ENCODE measurements at places on chromosomes 7 and 10. TPM values are rescaled to one million over a fixed set of nuclear protein-coding genes. Genes with fewer than 3 reads are reported as not detected.

STK32C gene
- 4.5 TPM for total RNA-seq

DNA sequence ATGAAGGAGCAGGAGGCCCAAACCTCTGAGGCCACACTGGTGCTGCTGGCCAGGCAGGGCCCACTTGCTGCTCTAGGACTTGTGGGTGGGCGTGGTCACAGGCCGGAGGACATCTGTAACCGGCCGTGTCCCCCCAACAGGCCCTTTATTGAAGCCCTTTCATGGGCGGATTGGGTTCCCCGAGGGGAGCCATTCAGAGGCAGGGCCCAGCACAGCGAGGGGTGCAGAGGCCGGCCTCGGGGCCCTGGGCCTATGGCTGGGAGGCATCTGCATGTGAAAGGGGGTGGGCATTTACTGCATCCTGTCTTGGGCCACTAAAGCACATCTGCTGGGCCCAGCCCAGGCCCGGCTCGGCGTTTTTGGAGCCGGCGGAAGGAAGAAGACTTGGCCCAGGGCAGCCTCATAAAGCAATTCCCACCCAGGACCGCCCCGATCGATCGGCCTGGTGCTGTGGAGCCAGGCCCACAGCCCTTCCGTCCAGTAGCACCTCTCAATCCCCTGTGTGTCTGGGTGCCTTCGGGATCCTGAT, 8.4 kb downstream of the LHPP start:
- DNase-seq: no peak

C10orf67 gene
- total RNA-seq: not detected

CALHM2 gene
- 5.8 TPM for total RNA-seq

GRCh38 chr10:95728526-95728925, 27.4 kb upstream of the ENTPD1 start:
- DNase-seq: no peak

GRCh38 chr7:79523436-79523835, 70.0 kb upstream of the MAGI2 start:
- no peak for DNase-seq

- no peak for DNase-seq
Measured at GRCh38 chr10:104220522-104220921, 11.6 kb downstream of the CFAP43 start.

DNA sequence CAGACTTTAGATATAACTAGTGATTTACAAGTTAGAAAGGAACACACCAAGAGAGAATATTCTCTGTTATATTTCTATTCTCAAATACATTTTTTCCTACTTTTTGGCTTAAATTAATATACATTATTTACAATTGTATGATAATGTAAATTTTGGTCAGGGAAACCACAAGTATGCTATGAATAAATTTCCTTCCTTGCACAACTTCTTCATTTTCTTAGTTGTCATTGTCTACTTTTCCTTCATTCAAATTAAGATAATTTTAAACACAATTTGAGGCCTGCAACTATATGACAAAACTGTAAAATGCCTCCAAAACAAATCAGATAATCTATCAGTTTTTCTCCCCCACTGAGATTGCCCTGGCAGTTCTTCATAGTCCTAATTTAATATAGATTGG, 131.3 kb downstream of the CDK14 start:
- DNase-seq: no peak

- DNase-seq: no peak
Measured at GRCh38 chr7:20395104-20395503, 64.4 kb downstream of the ITGB8 start.

- no peak for DNase-seq
Measured at GRCh38 chr7:17336168-17336567, 37.7 kb downstream of the AHR start.

MSMB gene
- total RNA-seq: not detected

DNA sequence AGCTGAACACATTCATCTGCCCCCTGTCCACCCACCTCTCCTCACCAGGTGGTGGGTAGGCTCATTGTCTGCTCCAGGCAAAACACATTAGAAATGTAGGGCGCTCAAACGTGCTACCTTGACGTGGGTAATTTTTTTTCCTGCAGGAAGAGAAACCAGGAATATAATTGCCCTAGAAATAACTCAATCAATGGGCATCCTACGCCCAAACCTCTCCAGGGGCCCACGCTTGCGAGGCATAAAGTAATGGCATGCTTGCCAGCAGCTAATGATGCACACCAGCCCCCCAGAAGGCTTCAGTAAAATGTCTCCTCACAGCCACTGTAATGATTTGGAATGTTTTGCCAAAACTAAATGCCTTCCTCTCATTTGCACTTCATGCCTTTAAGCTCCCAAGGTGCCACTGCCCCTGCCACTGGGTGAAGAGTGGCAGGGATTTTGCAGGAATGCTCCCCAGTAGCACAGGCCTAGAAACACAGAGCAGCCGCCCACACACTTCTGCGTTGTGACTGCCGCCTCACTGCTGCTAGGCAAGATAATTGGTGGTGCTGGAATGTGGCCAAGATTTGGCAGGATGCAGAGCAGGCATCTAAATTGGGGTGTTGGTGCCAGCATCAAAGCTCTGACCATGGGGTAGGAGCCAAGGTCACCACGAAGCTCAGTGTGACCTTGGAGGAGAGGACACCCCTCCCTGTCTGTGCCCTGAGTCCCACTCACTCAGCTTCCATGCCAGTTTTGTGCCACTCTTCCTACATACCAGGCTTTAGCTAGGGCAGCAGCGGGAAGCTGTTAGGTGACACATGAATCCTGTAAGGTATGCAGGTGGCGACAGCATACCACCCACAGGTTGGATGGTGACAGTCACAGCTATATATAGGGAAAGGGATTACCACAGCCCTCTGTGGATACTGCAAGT, 48.7 kb upstream of the PPP1R3C start:
- no peak for DNase-seq

EFCAB10 gene
- not detected for total RNA-seq

DDX56 gene
- 60.0 TPM for total RNA-seq

GRCh38 chr7:139152149-139152548, 42.6 kb upstream of the ZC3HAV1 start:
- DNase-seq: no peak

DNA sequence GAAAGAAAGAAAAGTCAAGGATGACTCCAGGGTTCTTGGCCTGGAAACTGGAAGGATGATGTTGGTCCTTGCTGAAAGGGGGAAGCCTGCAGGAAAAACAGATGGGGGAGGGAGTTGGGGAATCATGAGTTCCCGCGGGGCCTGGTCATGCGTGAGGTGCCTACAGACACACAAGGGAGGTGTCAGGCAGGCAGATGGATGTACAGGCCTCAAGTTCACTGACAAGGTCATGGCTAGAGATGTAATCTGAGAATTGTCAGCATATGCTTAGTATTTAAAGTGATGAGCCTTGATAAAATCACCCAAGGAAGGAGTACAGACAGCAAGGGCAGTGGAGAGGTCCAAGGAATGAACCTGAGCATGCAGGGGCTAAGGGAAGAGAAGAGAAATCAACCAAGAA, 46.8 kb downstream of the DLG5 start:
- DNase-seq: no peak

- DNase-seq: no peak
Measured at GRCh38 chr7:93178213-93178612, 30.0 kb upstream of the SAMD9L start.

NKX6-2 gene
- not detected for total RNA-seq

EEPD1 gene
- 16.3 TPM for total RNA-seq

GRCh38 chr10:119670717-119671116, 19.5 kb downstream of the BAG3 start:
- no peak for DNase-seq

DNA sequence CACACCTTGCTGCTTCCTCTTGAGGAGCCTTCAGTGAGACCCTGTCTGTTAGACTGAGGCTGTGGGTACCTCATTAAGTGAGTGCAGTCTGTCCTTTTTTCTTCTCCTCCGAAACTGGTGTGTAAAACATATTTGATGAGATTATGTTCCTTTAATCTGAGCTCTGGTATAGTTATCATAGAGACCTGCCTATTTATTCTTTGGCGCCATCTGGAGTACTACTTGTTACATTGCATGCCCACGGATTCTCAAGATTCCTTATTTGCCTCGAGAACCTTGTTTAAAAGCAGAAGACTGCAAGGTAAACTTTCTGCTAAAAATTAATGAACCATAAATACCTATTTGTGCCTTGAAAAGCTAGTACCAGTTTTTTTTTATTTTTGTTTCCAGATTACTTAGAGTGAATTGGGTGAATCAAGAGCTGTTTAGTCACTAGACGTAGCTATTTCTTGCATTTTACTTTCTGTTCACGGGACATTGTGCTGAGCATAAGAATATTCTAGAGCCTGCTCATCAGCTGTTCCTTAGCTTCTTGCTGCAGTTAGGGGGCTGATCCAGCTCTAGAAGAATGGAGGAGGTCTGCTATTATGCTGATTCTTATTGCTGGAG, 16.9 kb upstream of the STMP1 start:
- DNase-seq: no peak

TMEM106B gene
- 44.0 TPM for total RNA-seq

DNA sequence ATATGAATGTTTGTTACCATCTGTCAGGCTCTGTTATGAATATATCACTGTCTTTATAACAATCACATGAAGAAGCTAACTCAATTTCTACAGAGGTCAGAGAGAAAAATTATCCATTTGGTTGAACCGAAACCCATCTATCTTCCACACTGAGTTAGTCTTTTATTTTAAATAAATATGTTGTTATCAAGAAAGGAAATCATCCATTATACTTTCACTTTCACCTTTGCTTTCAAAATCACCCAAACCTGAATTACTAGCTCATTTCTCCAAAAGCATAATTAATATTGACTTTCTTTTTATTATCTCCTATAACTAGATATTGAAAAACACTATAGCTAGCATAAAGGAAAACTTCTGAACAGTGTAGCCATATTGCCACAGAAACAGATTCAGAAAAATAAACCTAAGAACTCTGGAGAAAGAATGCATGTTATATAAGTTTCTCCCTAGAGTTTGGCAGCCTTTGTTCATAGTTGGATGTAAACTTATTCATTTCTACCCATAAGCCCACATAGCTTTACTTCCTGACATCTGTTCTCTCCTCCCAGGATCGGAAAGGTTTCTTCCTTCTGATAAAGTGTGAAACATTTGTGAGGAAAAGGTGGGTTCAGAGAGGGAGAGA, 66.0 kb downstream of the NPSR1 start:
- no peak for DNase-seq

HDAC9 gene
- 17.5 TPM for total RNA-seq

DNA sequence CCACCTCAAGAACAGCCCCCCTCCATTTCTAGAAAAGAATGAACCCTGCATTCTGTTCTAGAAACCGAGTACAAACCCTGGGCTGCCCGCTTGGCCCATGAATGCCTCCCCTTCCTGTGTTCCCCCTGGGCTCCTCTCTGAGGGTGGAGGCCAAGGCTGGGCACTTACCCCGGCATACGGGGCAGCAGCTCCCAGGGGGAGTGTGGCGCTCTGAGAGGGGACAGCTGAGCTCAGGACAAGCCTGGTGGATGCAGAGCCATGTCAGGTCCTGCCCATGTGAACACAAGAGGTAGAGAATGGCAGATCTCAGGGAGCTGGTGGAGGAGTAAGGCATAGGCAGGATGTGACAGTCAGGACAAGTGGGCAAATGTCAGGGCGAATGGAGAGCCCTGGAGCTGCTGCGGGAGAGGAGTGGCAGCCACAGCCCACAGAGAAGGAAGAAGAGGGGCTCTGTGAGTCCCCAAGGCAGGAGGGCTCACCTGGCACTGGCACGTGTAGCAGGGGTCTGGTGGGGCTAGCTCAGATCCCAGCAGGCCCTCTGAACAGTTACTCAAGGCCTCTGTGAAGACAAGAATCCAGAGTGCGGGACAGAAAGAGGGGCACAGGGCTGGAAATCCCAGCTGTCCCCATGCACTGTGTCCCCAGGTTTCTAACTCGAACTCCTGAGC, 18.9 kb downstream of the ATP6V1F start:
- peak; percentile 19 for DNase-seq

DNA sequence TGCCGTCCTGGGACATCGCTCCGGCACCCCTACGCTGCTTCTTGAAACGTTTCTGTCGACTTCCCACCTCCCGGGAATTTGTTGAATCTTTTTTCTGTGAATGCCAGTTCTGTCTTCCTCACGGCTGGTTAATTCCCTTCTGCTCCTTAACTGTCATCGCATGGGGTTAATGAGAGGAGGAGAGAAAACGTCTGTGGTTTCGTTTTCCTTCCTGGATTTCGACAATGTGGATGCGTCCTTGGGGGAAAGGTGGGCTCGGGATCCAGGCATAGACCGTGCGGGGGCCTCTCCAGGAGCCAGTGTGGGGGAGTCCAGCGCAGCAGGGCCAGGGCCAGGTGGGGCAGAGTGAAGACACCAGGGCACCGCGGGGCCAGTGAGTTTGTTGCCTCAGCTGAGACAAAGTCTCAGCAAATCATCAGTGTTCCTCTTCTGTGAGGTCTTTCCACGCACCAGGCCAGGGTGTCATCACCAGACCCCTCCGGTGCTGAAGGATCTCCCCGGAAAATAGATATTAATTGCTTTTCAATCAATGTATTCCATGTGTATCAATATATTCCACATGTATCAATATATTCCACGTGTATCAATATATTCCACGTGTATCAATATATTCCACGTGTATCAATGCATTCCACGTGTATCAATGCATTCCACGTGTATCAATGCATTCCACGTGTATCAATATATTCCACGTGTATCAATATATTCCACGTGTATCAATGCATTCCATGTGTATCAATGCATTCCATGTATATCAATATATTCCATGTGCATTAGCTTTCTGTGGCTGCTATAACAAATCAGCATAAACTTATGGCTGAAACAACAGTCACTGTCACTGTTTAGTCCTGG, 33.7 kb upstream of the CFAP46 start:
- DNase-seq: no peak

DNA sequence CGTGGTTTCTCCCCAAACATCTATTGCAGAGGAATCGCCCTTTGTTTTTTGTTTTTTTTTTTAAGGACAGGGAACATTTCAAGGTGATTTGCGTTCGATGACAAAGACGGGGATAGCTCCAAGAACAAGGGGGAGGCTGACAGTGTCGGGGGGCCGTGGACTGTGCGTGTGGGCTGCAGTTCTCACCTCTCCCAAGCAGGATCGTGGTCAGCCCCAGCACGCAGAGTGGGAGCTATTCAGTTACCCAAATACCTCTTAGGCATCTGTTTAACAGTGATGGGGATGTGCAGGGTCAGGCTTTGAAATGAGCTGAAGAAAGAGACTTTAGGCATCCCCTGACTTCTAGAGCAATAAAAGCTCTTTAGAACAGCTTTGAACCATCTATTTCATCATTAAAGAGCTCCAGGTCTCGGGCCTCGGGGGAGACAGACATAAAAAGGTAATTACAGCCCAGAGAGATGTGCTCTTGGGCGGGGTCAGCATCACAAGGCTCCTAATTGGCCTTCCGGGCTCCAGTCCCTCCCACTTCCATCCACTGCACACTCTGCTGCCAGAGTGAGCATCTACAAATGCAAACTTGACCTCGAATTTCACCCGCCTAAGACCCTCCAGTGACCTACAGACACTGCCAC, 97.3 kb downstream of the MYL10 start:
- no peak for DNase-seq

TDRD1 gene
- 0.09 TPM for total RNA-seq

GRID2IP gene
- total RNA-seq: 0.41 TPM
